ENCODE measurements at places on chromosomes 6 and 20.

- DNase-seq, result no peak
These were observed 186.5 kb downstream of the MAFB start for GRCh38 chr20:40502576-40502975.

GRCh38 chr6:47788498-47788884, 6.7 kb downstream of the OPN5 start:
- DNase-seq, result no peak

- DNase-seq, result no peak
These were observed 45.1 kb downstream of the COL9A1 start for GRCh38 chr6:70257768-70258273.

DNA sequence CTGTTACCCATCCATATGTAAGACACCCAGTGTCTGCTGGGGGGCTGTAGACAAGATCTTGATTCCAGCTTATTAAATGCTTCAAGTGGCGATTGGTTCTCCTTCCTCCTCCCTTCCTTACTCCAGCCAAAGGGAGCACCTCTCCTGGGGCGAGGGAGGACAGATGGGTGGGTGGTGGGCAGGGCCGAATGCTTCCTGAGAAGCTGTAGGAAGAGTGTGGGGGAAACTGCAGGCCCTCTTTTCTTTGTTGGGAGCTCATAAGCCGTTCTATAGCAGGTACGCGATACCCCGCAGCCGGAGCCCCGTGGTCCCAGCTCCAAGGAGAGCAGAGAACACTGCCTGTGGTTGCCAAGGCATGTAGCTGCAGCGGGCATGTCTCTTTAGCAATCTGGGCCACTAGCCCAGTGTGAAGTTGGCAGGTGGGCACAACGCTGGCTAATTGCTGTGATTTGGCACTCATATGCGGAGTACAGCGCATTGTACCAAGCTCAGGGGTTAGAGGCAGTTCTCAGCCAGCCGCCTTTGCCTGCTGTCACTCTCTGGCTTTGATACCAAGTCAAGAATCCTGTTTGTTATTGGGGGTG, 14.7 kb upstream of the KCNG1 start:
- no peak for DNase-seq

- DNase-seq, result no peak
These were observed 25.1 kb downstream of the PXDC1 start for GRCh38 chr6:3726421-3726820.

Measured in CD4-positive, alpha-beta T cell treated with Interleukin-21 for 1 hour (primary cell).